BE2C (cell line): ENCODE measurements at places on chromosomes 2 and 18.
A peak's percentile ranks its signal among the peaks of the same experiment; 100 is the strongest.

- no peak for DNase-seq
Observed at GRCh38 chr2:219575566-219576504, 3.7 kb downstream of the INHA start.

DNA sequence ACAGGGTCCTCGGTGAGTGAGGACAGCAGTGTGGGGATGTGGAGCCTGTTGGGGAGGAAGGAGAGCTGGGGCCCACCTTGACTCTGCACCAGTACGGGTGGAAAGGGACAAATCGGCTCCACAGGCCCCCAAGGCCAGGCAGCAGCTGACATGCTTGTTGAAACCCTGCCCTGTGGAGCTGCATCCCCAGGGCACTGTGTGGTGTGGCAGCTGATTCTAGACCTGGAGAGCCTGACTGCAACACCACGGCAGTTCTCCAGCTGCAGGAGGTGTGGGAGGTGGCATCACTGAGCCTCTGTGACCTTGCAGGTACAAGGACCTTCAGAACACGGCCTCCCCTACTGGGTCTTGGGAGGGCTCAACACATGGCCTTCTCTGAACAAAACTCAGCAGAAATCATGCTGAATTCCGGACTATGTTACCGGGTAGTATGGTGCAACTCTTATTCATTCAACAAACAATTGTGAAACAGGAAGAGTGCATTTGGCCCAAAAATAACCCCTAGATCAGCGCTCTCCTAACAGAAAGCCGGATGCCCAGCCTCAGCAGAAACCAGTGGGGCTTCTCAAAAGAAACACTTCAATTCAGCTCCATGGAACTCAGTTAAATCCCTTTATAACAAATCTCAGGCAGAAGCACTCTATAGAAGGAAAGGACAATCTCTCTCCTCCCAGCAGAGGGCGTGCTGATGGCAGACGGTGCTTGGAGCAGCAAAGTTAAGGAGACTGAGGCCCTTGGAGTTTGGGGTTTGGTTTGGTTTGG is 104.4 kb upstream of the SALL3 start:
- DNase-seq: peak; percentile 21

DNA sequence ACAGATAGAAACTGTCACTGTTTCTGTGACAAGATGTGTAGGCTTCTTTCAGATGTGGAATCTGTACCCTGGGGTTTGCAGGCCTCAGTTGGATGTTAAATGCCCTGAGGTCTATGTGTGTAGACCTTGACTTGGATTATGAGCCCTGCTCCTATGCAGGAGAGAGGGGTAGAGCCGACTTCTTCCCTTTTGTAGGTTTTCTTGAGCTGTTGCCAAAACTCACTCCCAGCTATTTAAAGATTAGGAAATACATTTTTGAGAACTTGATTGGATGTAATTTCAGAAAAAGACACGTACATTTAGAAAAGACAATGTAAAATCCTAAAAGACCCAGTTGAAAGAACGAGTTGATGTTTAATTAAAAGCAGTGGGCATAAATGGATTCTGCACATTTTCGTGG is 374.8 kb downstream of the SLC4A3 start:
- no peak for DNase-seq

DNA sequence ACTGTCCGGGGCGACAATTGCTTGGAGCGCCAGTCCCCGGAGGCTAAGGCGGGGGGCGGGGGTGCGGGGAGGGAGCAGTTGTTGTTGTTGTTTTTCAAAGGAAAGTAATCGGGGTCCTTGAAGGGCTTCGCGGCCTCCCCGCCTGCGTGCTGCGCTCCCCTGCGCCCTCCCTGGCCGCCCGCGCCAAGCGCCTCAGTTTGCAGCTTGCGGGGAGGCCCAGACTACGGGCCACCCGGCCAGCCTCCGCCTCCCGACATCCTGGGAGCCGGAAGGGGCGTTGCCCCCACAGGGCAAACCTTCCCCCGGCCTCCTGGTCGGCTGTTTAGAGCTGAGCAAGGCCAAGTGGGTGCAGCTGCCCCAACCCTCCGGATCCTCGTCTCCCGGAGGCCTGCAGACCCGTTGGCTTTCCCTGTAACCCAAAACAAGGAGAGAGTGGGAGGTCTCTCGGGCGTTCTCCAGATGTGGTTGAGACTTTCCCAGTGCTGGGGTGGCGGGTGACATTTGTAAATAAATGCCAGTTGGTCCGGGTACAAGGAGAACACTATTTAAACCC is 3.7 kb upstream of the SIX3 start:
- no peak for DNase-seq

- no peak for DNase-seq
Observed at GRCh38 chr18:68480196-68480595, 234.7 kb downstream of the TMX3 start.

GRCh38 chr18:46067438-46068007 is 4.5 kb downstream of the PSTPIP2 start:
- no peak for DNase-seq

DNA sequence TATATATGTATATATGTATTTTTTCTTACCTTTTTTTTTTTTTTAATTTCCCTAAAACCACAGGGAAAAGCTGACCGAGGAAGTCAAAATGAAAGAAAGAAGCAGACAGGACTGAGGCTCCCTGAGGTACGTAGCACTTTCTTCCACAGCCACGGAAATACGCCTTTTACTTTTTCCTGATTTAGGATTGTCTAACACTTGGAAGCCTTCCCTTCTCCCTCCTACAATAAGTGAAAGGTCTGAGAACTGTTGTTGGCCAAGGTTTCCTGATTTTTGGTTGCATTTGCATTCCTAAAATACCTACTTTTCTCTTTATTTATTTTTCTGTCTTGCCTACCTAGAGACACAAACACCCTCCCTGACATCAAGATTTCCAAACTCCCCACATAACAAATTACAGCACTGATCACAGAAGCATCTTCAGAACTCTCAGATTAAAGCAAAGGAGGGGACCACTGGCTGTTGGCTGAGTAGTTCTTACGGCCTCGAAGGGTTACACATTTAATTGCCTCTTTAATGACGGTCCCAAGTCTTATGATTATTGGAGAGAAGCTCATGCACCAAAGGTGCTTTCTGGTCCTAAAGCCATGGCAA is 778.5 kb upstream of the FANCL start:
- DNase-seq: no peak

DNA sequence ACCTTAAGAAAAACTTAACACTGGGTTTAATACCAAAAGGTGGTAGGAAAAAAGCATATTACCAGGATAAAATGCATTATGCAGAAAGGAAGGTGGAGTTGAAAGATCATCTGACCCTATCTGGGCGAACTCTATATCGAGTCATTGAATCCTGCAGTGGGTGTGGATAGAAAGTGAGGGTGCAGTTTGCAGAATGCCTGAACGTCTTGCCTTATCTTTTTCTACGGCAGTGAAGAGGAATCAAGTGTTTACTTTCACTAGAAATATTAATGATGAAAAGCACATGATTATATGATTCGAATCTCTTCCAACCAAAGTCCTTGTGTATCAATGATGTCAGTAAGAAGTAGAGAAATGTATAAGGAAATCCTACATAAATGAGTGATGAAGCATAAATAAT is 4.3 kb upstream of the CAVIN2 start:
- no peak for DNase-seq

- DNase-seq: peak; percentile 68
Observed at GRCh38 chr18:60372596-60372995, at the start of gene MC4R. MC4R (minus strand) TSS chr18:60372775; CDS start chr18:60372349, 426 bp downstream.

DNA sequence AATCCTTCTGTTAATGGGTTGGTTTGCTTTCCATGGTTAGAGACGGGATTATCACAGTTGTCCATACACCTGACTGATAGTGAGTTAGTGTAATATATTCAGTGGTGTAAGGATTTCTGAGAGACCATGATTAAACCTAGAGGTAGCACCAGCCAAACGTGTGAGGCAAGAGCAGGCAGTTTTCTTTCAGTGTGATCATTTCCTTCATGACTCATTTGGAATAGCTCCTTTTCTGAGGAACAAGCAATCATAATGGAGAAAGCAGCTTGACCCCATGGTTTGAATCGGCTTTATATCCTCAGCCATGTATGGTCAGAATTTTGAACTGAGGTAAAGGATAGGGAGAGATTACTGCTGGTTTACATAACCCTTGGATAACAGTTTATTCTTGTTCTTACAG is 2.9 kb downstream of the MXD1 start:
- no peak for DNase-seq

DNA sequence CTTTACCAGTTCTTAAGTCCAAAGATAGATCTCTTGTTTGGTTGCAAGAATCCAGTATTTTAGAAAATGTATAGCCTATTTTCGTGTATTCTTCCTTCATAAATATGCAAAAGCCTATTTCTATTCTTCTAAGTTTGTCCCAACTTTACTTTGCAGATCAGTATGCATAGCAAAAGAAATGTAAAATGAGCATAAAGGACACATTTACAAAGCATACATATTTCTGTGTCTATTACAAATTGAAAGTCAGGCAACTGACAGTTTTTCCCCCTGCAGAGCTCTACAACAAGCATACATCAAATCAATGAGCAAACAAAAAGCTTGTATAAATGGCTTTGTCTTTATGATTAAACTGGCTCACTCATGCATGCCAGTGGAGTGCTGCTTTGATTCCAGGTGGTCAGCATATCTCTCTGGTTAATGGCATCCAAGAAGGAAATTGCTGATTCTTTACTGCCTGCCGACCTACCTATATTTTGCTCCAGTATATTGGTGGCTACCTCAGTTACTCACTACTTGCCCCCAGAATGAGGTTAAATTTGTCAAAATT is 10.0 kb upstream of the VPS54 start:
- DNase-seq: no peak

- DNase-seq: no peak
Observed at GRCh38 chr2:98647636-98648035, 39.2 kb downstream of the UNC50 start.

DNA sequence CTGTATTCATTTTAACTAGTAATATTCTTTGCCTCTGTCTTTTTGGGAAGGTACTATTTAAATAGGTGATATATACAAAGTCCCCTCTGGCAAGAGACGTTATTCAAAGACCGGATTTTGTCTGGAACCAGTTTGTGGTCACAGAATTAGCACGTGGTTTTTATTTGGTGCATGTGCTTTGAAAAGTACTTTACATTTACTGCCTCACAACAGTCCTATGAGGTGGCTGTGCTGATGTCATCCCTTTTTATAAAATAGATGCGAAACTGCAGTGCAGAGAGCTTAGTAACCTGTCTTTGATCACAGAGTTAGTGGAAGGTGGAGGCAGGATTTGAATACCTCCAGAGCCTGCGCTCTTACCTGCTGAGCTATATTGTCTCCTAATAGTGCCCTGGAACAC is 4.0 kb downstream of the LPIN1 start:
- no peak for DNase-seq

- no peak for DNase-seq
Observed at GRCh38 chr18:24515721-24516120, 55.3 kb downstream of the HRH4 start.

GRCh38 chr18:5503740-5504139 is 40.1 kb downstream of the EPB41L3 start:
- DNase-seq: no peak

- DNase-seq: no peak
Observed at GRCh38 chr2:8309131-8309530, 372.7 kb upstream of the ID2 start.

- no peak for DNase-seq
Observed at GRCh38 chr2:281381-281780, 6.5 kb downstream of the ALKAL2 start.

DNA sequence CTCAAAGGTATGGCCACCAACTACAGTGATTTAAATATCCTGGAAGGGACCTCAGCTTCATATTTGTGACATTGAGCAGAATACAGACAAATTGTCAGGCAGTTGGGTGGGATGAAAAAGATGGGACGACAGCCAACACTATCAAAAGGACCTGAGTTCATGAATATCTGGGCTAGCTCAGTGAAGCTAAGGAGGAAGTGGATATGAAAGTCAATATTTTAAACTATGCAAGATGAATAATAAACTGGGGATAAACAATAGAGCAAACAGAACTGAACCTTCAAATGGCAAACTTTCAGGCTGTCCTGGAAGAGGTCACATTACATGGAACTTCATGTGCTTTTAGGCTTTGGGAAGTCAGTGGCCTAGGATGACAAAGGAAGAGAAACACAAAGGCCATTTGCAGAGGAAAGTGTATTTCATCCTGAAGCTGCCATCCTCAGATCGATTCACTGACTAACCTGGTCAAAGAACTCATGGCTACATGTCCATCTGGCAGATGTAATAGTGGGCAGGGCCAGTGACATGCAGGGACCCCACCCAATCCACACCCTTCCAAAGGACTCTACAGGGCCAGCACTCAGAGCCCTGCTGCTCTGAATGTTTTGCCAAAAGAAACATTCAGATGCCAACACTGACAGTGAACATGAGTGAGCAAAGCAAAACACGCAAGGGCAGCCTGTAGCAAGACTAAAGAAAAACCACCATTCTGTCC is 175.7 kb downstream of the ETAA1 start:
- DNase-seq: no peak

DNA sequence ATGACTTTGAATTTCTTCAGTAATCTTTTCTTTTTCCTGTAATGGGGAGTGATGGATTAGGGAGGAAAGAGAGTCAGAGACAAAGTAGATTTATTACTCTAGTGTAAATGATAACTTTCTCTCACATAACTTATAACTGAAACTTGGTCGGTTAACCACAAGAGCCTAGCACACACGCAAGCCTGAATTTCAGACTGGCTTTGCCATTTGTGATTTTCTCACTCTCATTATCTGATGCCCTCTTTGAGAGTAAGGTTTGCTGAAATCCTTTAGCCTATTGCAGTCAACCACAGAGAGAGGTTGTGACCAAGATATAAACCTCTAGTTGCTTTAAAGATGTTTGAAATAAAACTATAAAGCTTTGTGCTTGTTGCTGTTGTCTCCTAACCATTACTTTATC is 117.9 kb upstream of the NETO1 start:
- DNase-seq: no peak

DNA sequence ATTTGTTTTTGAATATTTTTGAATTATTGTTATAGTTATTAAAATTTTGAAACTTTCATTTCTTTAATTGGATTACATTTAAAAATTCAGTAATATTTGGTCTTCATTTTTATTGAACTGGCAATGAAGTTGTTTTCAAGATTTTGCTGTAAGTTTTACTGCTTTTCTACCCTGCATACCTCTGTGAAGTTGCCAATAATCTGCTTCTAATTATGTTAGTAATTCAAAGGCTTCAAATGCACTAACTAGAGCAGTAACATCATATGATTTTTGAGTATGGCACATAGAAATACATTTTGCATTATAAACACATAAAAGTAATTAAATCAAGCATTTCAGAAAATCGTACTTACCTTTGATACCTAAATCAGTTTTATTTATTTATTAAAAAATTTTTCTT is 40.3 kb upstream of the FAM171B start:
- no peak for DNase-seq
